ENCODE measurements at places on chromosomes 1 and 21.

- peak; percentile 90 for DNase-seq
Measured at GRCh38 chr1:2279210-2279639, 51.1 kb downstream of the SKI start.

DNA sequence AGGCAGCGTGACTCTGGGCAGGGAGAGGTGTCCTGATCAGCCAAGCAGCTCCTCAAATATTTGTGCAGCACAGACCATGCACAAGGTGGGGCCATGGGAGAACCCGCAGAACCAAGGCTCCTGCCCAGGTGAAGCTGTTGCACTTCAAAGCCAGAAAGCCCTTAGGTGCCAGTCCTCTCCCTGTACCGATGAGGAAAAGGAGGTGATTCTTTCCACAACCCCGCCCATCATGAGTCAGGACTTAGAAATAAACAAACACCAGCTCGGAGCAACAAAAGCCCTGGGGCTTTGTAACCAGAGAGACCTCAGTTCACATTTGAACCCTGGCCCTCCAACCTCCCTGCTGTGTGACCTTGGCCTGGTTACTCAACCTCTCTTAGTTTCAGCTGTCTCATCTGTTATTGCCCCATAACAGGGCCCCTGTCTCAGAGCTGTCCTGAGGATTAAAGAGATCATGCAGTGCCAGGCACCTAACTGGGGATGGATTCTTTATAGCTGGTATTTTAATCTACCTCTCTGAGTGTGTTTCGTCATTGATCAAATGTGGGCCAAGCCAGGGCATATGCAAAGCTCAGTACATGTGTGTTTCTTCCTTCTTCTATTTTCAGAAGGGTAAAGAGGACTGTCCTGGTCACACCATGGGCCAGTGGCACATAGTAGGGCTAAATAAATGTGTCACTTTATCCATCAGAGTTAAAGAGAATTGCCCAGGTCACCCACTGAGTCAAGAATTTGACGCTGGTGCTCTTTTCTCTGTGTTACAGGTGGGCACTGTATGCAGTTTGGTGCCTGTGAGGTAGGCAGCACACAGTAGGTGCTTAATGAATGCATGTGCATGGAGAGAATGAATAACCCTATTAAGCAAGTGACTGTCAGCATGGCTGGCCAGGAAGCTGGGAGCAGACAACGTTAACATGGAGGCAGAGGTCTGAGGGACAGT lies 1.4 kb downstream of the LDLRAD1 start:
- DNase-seq = no peak

GRCh38 chr1:23868557-23869016 lies 497 bp upstream of the FUCA1 start:
- DNase-seq = no peak

DNA sequence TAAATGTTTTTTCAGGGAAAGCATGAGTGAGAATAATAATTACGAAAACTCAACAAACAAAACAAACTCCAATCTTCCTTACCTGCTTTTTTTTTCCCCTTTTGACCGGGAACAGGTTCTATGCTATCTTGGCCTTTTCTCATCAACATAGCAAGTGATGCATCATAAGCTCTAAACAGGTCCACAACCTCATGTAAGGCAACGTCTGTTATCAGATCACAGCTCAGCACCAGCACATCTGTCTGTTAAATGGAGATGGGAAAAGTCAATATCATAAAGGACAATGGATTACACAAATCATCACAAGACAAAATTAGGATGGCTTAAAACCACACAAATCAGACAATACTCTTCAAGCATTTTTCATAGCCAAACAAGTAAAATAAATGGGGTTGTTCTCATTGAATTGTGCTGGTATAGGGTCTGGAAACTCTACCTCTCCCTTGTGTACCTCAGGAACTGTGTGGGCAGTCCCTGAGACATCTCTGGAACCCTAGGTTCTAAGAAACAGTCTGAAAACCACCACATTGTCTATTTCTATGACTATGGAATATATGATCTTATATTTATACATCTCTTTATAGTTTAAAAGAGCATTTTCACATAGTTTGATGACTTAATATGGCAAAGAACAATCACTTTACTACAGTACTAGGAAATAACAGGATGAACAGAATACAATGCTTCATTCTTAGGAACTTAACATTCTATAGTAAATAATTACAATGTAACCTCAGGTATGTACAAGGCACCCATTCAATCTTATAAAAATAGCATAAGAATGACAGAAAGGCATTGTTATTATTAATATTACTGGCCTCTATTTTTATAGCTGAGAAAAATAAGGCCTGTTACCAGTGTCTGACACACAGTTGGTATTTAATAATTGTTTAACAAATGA lies 44.7 kb downstream of the EIF2B3 start:
- DNase-seq = no peak

- DNase-seq = no peak
Measured at GRCh38 chr1:232974971-232975370, 24.6 kb downstream of the NTPCR start.

DNA sequence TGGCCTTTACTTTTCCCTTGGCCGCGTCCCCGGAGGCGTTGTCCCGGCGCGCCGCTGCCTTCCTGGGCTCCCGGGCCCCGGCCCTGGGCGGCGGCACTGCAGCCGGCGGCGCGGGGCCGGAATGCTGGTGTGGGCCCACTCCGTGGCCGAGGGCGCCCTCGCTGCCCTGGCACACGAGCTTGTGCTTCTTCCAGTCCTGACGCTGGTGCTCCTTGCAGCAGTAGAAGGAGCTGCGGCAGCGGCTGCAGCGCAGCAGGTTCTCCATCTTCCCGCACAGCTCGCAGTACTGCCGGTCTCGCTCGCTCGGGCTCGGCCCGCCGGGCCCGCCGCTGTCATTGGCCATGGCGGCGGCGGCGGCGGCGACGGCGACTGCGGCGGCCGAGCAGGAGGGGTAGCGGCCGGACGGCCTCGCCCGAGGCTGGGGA lies 529 bp downstream of the EGLN1 start:
- no peak for DNase-seq

DNA sequence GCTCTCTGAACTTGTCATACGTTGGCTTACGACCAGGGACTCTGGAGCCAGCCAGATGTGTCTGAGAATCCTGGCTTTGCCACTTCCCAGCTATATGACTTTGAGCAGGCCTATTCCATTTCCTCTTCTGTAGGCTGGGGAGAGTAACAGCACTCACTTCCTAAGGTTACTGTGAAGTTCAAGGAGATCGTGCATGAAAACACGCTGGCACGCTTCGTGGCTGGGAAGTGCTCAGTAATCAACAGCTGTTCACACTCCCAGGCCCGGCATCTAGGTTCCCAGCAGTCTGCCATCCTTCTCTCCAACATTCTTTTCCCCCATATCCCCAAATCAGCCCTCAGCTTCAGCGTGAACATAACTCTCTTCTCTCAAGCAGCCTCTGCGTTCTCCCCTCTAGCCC lies 2.0 kb downstream of the ASCL5 start:
- DNase-seq = no peak

- DNase-seq = no peak
Measured at GRCh38 chr1:38253314-38253713, 206.7 kb upstream of the POU3F1 start.

GRCh38 chr1:200774735-200775444 lies 36.2 kb downstream of the CAMSAP2 start:
- no peak for DNase-seq

GRCh38 chr1:212353181-212353580 lies 61.5 kb downstream of the PACC1 start:
- no peak for DNase-seq

GRCh38 chr1:226619031-226619430 lies 70.5 kb downstream of the STUM start:
- DNase-seq = no peak

DNA sequence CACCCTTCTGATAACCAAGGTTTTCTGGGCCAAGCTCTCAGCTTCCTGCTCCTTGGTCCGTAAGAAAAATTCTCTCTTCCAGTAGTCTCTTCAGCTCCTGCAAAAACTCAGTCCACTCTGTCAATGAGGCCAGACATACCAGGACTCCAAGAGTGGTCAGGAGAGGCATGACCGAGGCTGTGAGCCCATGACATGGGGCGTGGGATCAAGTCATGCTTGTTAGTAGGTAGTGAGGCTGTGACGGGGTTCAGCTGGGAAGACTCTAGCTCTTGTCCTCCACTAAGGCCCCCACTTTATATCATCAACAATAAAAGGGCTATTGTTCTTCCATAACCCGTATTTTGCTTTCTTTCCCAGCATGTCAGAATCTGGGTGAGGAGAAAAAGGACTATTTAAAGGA lies 10.1 kb upstream of the HCRTR1 start:
- DNase-seq = no peak

GRCh38 chr1:232334246-232334645 lies 295.7 kb downstream of the SIPA1L2 start:
- DNase-seq = no peak

- DNase-seq = no peak
Measured at GRCh38 chr1:205971082-205971481, 27.8 kb upstream of the SLC26A9 start.

GRCh38 chr1:164058198-164058597 lies 500.8 kb upstream of the PBX1 start:
- DNase-seq = no peak

- DNase-seq = no peak
Measured at GRCh38 chr1:27583479-27583878, 20.5 kb downstream of the AHDC1 start.

GRCh38 chr1:45300669-45300997 lies 26.1 kb upstream of the HPDL start:
- DNase-seq = no peak

DNA sequence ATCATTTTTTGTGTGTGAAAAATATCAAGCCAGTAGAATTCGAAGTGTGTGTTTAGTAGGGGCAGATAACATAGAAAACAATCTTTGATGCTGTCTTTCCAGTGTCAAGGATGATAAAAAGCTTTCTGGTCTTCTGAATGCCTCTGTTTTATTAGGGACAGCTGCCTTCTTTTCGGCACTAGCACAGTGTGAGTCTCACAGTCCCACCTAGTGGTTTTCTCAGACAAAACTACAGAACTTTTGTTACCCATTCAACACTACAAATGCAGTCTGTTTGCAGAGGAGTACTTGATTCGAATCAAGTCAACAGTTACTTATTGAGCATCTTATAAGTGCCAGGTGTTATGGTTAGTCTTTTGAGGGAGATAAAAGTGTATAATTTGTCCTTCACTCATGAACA lies 30.6 kb upstream of the MCOLN3 start:
- DNase-seq = no peak

DNA sequence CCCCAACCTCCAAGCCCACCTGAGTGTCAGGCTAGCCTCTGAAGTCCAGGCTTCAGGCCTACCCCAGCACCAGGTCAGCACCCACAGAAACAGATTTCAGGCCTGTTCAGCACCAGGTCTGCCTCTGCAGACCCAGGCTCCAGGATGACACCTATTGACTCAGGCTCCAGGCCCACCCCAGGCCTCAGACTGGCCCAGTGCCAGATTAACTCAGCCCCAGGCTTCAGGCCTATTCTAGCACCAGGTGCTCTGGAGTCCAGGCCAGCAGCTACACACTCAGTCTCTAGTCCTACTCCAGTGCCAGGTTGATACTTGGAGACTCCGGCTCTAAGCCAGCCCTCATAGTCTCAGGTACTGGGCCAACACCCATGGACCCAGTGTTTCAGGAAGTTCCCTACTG lies 541.7 kb upstream of the PBX1 start:
- DNase-seq = no peak

GRCh38 chr1:172699111-172699510 lies 40.2 kb downstream of the FASLG start:
- no peak for DNase-seq

GRCh38 chr1:178121883-178122282 lies 28.0 kb downstream of the RASAL2 start:
- peak; percentile 7 for DNase-seq

GRCh38 chr1:40844079-40844478 lies 18.1 kb downstream of the CITED4 start:
- DNase-seq = no peak

Measured in retina (tissue), 1 donor.